Myocyte (in vitro differentiated cells): ENCODE measurements at places on chromosomes 1 and 21.

- DNase-seq = no peak
Measured at GRCh38 chr1:221548942-221549341, 192.9 kb downstream of the DUSP10 start.

DNA sequence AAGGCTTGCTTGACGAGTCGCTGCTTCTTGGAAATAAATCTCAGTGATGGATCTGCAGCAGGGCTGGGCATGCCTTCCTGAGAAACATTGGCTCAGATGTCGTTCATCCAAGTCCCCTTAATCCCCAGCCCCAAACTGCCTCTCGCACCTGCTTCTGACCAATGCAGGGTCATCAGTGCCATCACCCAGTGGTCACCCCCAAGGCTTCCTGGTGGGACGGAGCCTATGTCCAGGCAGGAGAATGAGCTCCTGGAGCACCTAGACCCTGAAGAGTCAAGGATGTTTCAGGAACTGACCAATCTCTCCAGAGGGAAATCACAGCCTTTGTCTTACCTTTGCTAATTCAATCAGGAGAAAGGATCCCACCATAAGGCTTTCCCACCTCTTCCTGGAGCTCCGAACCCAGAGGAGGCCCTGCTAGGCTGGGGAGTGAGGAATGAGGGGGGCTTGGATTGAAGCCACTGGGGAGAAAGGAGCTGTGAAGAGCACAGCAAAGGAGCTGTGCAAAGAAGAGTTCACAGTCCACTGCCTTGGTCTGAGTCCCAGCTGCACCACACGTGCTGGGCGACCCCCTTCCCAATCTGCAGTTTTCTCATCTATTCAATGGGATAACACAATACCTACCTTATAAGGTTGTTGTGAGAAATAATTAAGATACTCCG is 416.1 kb downstream of the NPHP4 start:
- no peak for DNase-seq

DNA sequence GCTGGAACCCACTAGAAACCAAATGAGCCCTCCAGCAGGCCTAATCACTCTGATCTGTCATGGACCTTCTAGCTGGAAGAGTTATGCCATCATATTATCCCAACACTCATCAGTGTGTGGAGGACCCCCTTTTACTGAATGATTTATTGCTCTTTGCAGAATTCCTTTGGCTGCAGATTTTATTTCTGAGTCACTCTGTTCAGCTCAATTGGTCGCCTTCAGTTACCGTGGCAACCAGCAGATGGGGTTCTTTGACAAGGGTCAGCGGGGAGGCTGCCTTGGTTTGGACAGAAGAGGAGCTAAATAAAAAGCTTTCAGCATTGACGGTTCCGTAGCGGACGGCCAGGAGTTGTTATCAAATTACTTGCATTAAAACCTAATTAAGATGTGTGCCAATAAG is 220.1 kb downstream of the SDCCAG8 start:
- no peak for DNase-seq

GRCh38 chr1:108034396-108034795 is 69.4 kb upstream of the VAV3 start:
- no peak for DNase-seq

- DNase-seq = peak; percentile 87
Measured at GRCh38 chr21:29334717-29335428, 36.2 kb downstream of the BACH1 start.

- no peak for DNase-seq
Measured at GRCh38 chr1:13587256-13588030, 3.8 kb downstream of the PDPN start.

GRCh38 chr1:198841477-198841876 is 202.6 kb downstream of the PTPRC start:
- no peak for DNase-seq

GRCh38 chr1:24481101-24481500 is 21.5 kb upstream of the RCAN3 start:
- no peak for DNase-seq

DNA sequence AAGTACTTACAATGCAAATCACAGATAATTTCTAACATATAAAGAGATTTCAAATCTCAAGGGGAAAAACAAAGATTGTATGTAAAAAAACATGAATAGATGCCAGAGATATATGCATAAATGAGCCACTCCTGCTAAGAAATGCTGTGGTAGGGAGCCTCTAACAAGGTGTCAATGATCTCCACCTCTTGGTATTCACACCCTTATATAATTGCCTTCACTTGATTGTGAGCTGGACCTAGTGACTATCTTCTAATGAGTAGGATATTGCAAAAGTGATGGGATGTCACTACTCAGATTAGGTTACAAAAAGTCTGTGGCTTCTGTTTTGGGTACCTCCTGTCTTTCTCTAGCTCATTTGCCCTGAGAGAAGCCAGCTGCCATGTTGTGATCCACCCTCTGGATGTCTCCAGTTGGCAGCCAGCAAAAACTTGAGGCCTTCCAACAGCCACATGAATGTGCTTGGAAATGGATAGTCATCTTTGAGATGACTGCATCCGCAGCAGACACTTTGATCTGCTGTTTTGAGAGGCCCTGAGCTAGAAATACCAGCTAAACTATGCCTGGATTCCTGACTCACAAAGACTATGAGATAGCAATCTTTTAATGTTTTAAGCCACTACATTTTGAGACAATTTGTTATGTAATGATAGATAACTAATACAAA is 196.1 kb upstream of the FGGY start:
- peak; percentile 86 for DNase-seq

DNA sequence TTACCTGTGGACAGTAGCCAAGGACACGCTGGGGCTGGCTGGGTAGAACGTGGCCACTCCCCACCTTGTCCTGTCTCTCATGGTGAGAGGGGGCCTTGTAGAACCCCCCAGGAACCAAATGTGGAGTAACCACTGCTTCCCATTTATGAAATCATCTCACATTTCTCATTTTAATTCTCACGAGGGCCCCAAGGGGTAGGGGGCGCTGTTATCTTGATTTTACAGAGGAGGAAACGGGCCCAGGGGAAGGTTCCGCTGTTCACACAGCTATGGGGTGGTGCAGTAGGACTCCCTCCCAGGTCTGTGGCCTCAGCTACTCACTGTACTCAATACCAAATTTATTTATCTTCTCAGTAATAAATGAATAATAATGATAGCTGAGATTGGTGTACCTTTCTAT is 5.5 kb downstream of the SMPDL3B start:
- peak; percentile 58 for DNase-seq

- DNase-seq = no peak
Measured at GRCh38 chr1:104787866-104788510, 1038.3 kb downstream of the AMY1C start.

DNA sequence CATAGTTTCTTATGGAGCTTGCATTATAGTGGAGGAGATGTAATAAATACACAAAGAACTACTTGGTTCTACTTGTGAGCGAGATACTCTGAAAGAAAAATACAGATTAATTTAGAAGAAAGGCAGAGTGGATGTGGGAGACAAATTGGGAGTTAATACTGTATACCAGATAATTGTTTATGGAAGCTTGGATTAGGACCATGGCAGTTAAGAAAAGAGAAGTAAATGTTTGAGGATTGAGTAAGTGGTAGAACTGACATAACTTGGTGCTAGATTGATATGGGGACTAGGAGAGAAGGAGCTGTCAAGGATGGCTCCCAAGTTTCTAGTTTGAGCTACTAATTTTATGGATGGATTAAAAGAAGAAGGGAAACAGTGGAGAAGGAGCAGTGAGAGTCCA is 47.3 kb downstream of the INKA2 start:
- no peak for DNase-seq

GRCh38 chr1:84505493-84506001 is 639 bp upstream of the SPATA1 start:
- peak; percentile 79 for DNase-seq
